RCC 7860 (cell line): ENCODE measurements at places on chromosomes 4 and X.

GRCh38 chrX:84165711-84166110 is 22.3 kb downstream of the RPS6KA6 start:
- DNase-seq, result no peak

GRCh38 chr4:138576684-138577083 is 334.5 kb upstream of the SLC7A11 start:
- no peak for DNase-seq

GRCh38 chrX:12866451-12867377 is at the start of gene TLR7:
Gene TLR7 (plus strand): TSS chrX:12867072. CDS start chrX:12867579, 507 bp downstream.
- no peak for DNase-seq

DNA sequence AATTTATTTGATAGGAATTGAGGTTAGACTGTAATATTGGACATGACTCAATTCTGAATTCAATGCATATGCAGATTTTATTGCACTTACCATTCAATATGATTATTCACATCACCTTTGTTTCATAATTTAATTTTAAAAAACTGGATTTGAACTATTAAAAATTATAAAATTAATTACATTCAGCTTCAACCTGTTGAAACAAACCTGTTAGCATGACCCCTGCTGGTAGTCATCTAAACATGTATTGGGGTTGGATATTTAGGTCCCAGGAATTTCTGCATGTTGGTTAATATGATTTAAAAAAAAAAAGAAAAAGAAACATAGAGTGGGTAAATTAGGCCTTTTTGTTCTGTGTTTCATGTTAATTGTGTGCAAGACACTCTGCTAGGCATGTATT is 85.9 kb downstream of the ARSJ start:
- no peak for DNase-seq

DNA sequence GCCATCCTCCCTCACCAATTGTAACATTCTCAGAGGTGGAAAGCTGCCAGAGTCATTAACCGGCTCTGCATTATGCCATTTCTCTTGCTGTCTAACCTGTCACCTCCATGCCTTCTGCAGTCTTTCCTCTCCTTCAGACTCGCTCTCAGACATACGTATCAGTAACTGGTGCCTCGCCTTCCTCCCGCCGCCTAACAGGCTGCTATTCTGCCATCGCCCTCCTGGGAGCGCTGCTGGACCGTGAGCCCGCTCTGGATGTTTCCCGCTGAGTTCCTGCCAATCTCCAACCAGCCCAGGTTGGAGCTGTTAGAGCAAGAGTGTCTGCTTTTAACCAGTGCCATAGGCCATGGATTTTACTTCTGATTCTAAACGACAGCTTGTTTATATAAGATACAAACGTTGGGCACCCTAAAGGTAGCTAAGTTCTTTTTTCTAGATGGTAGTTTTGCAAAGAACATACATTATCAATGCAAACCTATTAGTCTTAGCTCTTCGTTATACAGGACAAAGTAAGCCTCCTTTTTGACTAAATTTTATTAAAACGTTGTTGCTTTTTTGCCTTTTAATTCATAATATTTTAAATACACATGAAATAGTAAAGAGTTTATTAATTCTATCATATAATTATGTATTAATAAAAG is 59.5 kb upstream of the NEIL3 start:
- peak; percentile 27 for DNase-seq

DNA sequence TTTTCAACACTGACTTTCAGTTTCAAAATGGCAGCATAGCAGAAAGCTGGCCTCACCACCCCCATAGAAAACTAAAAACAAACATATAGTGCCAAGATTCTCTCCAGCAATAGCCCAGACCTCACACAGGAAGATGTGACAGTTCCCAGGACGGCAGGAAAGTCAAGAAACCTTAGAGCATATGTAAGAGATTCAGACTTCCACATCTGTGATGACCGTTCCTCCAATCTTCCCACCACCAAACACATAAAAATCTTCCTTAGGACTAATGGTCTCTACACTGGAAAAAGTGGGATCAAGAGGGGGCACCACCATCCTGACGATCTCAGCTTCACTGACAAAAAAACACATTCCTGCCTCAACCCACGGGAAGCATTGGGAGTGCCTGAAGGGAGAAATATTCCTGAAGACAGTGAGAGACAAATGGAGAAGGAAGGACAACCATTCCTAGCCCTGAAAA is 134.1 kb upstream of the CPXCR1 start:
- no peak for DNase-seq
